ENCODE measurements at places on chromosomes 7 and 10.

DNA sequence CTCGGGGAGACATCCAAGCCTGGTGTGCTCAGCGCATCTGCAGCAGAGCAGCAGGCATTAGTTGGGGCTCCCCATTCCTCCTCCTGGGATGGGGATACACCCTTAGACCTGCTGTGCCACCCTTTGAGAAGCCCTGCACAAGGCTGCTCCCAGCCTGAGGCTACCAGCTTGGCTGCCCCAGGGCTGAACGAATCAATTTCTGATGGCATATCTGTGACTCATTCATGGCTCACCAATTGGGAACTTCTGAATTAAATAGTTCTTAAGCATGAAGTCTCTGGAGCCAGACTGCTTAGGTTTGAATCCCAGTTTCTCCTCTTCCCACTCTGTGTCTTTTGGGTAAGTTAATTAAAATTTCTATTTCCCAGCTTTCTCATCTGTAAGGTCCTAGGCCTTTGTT, 16.3 kb upstream of the GLI3 start:
- DNase-seq = no peak

DNA sequence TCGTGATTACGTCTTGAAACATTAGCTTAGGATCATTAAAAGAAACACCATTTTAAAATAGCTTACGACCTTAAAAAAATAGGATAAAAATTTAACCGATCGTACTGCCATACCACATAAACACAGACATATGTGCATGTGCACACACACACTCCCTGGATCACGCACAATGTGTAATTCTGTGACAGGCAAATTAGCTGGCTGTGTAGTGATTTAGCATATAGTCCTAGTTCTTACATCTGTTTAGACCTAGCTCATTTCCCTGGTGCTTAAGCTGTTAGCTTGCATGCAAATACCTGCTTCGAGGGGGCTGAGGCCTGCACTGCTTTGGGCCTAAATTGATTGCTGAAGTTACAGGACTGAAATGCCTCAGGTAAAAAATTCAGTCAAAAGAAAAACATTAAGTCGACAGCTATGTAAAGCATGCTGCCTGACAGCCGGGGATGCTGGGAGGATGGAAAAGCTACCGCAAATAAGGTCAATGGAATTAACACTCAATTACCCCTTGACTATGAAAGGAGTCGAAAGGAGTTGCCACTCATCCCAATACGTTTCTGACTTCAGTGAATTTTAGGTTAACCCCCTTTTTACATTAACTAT, 267.1 kb upstream of the FZD8 start:
- no peak for DNase-seq

DNA sequence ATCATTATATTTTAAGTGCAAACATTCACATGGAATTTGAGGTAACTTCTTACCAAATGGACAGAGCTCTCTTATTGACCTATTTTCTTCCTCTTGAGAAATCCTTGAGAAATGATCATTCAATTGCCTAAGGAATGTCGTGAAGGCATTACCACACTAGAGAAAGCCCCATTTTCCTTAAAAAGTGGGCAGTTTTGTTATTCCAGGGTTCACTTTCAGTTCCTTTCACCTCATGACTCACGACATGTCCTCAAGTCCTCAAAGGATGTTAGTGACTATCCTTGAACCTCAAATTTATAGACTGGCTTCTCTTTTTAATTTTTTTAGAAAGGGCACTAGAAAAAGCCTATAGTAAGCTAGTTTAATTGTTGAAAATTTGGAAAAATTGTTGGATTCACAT, 40.4 kb upstream of the SMIM30 start:
- no peak for DNase-seq

GRCh38 chr10:126011995-126012394, 115.6 kb downstream of the FANK1 start:
- DNase-seq = no peak

DNA sequence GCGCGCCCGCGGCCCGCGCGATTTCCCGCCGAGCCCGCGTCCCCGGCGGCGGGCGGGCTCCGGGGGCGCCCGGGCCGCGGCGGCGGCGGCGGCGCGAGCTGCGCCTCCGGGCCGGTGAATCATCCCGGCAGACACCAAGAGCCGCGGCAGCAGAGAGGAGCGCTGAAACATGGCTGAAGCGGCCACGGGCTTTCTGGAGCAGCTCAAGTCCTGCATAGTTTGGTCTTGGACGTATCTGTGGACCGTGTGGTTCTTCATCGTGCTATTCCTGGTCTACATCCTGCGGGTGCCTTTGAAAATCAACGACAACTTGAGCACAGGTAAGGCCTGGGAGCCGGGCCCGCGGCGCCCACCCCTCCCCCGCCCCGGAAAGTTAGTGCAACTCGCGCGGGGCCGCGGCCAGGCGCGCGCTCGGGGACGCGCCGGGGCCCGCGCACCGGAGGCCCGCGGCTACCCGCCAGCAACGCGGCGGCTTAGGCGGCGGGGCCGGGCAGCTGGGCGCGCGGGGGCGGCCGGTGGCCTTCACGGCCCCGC, at the start of gene ST7:
TSS of gene ST7 (plus strand) at position 130 of the 534 bp plus-strand sequence. CDS start at position 170, 40 bp downstream.
- DNase-seq = peak; percentile 69

- DNase-seq = peak; percentile 64
Observed at GRCh38 chr10:58508316-58508715, 4.4 kb upstream of the BICC1 start.

DNA sequence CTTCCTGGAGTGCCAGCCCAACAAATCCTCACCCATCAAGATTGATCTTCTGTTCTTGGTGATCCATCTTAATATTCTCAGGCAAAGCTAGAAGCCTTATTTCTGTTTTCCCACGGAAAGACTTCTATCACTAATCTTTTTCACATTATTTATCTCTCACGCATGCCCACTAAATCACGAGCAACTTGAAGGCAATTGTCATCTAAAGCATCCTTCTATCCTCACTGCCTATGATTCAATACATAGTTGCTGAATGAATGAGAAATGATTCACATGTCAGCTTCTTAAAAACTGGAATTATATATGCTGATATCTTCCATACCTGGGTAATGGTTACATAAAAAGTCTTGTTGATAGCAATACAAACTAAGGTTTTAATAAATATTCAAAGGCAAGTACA, 12.6 kb upstream of the COL1A2 start:
- no peak for DNase-seq

All from cardiac muscle cell (in vitro differentiated cells and primary cell).